Suppressor macrophage (primary cell): ENCODE measurements at places on chromosomes 2 and 18.

DNA sequence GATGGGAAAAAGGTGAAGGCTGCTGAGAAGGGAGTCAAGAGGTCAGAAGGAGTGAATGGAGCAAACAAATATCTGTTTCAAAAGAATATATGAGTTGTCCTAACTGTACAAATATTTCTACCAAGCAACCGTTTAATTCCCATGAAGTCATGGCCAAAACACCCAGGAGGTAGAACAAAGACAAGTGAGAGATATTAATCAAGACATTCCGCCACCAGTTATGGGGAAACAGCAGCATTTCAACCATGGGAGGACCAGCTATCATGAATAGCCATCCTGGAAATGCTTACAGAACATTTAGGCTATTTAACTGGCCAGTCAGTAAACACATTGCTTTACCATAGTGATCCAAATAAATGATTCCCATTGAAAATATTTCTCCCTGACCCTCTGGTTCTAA is 396.3 kb downstream of the IRS1 start:
- no peak for DNase-seq

- DNase-seq, result no peak
Measured at GRCh38 chr2:9201185-9201891, 5.3 kb upstream of the ASAP2 start.

DNA sequence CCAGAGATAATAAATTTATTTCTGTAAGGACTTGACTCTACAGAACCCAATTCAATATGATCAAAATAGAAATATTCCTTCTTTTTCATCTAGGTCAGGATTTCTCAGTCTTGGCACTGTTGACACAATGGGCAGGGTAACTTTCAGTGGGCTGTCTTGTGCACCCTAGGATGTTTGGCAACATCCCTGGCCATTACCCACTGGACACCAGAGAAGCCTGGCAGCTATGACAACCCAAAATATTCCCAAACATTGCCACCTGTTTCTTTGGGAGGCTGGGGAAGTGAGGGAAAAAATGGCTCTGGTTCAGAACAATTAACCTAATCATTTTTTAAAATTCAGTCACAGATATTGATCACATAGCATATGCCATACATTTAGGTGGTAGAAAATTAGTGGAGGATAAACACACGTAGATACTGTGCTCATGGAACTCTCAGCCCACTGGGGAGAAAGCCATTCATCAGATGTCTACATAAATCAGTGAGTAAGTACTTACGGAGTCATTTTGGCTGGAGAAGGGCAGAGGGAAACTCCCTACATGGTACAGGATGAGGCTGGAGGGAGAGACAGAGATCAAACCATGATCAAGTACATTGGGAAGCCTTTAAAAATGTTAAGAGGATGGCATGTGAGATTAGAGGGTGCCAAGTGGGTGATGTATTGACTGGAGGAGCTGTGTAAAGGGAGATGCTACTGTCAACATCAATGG is 718 bp upstream of the TNP1 start:
- DNase-seq, result no peak

- DNase-seq, result peak; percentile 76
Measured at GRCh38 chr2:58762176-58762781, 521.2 kb upstream of the FANCL start.

DNA sequence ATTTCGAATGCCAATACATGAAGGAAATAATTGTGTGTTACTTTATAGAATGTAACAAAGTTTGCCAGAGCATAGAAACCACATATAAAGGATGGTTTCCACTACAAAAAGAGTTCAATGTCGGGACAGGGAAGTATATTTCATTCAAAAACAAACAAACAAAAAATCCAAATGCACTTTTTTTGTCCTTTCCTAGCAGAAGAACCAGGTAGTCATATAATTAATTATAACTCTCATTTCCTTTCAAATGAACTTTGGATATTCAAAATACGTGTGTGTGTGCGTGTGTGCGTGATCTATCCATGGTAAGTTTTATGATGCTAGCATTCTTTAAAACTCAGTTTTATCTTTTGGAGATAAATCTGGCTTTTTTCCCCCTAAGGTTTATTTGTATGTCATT is 8.3 kb downstream of the FN1 start:
- no peak for DNase-seq

DNA sequence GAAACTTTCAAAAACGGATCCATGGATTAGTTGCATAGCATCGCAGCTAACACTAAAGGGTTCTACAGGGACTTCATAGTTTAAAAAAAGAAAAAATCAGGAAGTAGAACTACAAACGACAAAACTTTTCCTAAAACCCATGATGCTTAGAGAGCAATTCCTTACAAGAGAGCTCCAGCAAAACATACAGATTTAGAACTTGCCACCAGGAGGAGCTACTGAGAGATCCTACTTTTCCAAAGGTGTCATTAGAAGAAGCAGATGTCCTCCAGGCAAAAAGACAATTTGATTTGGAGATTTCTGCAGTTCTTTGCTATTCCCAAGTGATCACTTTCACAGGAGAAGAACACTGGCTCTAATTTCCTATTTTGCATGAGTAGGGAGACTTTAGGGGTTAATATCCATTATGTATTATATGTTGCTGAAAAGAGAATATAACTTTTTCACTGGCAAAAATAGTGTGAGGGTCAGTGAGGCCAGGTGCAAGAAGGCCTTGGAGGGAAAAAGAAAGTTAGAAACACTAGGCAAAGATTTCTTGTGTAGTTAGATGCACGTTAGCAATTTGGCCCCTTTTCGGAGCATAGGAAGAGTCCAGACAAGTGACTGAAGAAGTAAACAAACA is 436.2 kb downstream of the SUCLG1 start:
- DNase-seq, result peak; percentile 62

- DNase-seq, result no peak
Measured at GRCh38 chr2:38191516-38191915, 115.6 kb upstream of the CYP1B1 start.

DNA sequence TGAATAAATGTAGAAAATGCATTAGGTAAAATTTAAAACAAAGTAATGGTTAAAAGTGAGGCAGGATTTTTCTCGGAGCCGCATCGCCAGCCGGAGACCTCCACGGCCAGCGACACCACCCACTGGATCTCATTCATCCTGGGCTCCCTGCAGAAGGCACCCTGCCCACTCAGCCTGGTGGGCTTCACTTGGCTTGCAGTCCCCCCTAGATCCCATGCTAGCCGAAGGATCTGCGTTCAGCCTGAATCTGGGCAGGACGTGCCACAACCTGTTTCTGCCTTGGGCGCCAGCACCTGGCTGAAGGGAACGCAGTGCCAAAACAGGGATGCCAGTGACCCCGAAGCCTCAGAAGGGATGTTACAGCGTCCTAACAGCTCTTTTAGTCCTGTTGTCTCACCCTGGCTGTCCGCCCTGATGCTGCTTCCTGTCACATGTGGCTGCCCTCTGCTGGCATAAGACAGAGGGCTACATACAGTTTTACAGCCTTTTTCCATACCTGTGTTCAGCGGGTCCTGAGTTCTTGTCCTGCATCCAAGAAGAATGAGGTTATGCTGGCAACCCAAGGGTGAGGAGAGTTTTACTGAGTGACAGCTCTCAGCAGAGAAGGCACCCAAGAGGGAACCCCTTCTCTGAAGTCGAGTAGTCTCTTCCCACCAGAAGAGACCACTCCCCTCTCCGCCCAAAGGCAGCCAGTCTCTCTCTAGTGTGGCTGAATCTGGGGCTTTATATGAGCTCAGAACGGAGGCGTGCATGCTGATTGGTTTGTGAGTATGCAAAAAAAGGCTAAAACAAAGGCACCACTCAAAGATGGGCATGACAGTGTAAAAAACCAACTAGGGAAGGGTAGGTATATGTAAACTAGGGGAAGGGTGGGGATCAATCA is 173.1 kb upstream of the GYPC start:
- no peak for DNase-seq
